ENCODE measurements at places on chromosomes 12 and 14. TPM values are rescaled to one million over a fixed set of nuclear protein-coding genes. Genes with fewer than 3 reads are reported as not detected.

METTL3 gene
- total RNA-seq = 46.9 TPM

ALX1 gene
- total RNA-seq = not detected

DACT1 gene
- 6.4 TPM for total RNA-seq

TRHDE gene
- total RNA-seq = 30.6 TPM

ZC2HC1C gene
- total RNA-seq = 2.6 TPM

HOXC9 gene
- total RNA-seq = 14.2 TPM

FBLN5 gene
- 158 TPM for total RNA-seq

BHLHE41 gene
- total RNA-seq = 18.3 TPM

CIDEB gene
- total RNA-seq = 5.2 TPM

TM7SF3 gene
- 36.8 TPM for total RNA-seq

NPC2 gene
- 422 TPM for total RNA-seq

C12orf42 gene
- not detected for total RNA-seq

LRTM2 gene
- not detected for total RNA-seq

FBRSL1 gene
- total RNA-seq = 4.7 TPM

ADAM20 gene
- total RNA-seq = 3.4 TPM

RILPL2 gene
- total RNA-seq = 9.4 TPM

HOXC10 gene
- 7.6 TPM for total RNA-seq

PLEK2 gene
- 1.8 TPM for total RNA-seq

AVPR1A gene
- 56.1 TPM for total RNA-seq

CAPZA3 gene
- total RNA-seq = not detected

PPP1CC gene
- 173 TPM for total RNA-seq

SPTSSA gene
- total RNA-seq = 11.5 TPM

C12orf54 gene
- not detected for total RNA-seq

OR4E2 gene
- not detected for total RNA-seq

IFNG-AS1 gene
- 0.65 TPM for total RNA-seq

SLC6A15 gene
- 5.3 TPM for total RNA-seq

SERPINA9 gene
- total RNA-seq = not detected

B3GNT4 gene
- total RNA-seq = not detected

SLC25A47 gene
- not detected for total RNA-seq

TMEM229B gene
- 10.2 TPM for total RNA-seq

FSCB gene
- total RNA-seq = not detected

POTEM gene
- not detected for total RNA-seq

USP44 gene
- total RNA-seq = 2.9 TPM

TAS2R8 gene
- not detected for total RNA-seq

ADAMTS20 gene
- not detected for total RNA-seq

PROX2 gene
- not detected for total RNA-seq

BORCS5 gene
- 12.8 TPM for total RNA-seq

GDF3 gene
- not detected for total RNA-seq

BIN2 gene
- 13.2 TPM for total RNA-seq

HCAR1 gene
- 4.0 TPM for total RNA-seq

RNF212B gene
- not detected for total RNA-seq

PAX9 gene
- total RNA-seq = not detected

EPYC gene
- total RNA-seq = not detected

MIP gene
- not detected for total RNA-seq

MMP19 gene
- 22.8 TPM for total RNA-seq

P2RX2 gene
- total RNA-seq = not detected

Measured in subcutaneous adipose tissue (tissue), 4 donors.